ENCODE measurements at places on chromosomes 2 and 18. TPM values are rescaled to one million over a fixed set of nuclear protein-coding genes. Genes with fewer than 3 reads are reported as not detected.

- no peak for DNase-seq
These were observed 293.0 kb upstream of the SPHKAP start for GRCh38 chr2:228474466-228474865.

DNA sequence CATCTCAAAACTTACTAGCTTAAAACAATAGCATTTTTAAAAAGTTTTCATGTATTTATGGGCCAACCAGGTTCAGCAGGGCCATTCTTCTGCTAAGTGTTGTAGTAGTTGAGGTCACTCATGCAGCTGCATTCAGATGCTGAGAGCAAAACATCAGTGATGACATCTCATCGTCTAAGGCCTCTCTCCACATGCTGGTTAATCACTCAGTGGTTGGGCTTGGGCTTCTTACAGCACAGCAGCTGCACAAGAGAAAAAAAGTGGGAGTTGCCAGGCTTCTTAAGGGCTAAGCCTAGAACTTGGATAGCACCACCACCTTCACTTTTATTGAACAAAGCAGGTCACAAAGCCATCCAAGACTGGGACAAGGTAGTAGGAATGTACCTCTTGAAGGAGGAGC lies 190.3 kb downstream of the IRS1 start:
- DNase-seq: no peak

DNA sequence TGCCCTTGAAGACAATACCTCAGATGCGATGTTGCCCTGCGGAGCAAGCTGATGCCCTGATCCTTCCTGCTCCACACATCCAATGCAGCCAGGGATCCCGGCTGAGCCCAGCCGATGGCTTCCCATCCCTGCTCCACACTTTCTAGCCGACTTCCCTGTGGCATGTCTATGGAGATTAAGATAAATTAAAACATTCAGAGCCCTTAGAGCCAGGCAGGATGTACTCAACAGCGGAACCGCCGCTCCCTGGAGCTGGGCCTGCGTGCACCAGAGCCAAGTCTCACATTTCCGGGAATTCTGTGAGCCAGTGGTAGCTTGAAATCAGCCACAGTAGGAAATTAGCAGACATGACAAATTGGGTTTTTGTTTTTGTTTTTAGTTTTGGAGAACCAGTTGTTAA lies 620.6 kb downstream of the GALR1 start:
- DNase-seq: no peak

The CDH20 gene
- not detected for total RNA-seq

GRCh38 chr2:32594573-32594972 lies 33.3 kb upstream of the TTC27 start:
- no peak for DNase-seq

DNA sequence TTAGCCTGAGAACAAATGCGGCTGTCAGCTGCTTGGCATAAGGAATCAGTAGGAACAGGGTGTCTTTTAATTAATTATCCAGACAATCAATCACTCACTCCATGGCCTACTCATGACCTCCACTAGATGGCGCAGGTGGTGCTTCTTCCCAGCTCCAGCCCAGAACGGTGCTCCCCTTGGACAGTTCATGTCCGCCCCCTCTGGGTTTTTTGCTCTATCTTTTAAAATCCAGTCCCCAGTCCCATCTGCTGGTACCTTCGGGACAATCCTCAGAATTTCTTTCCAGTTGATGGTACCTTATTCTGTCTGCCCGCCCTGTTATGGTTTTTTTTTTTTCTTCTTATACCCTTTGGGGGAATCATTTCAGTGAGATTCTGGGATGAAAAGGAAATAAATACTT lies 99.8 kb downstream of the CACNB4 start:
- peak; percentile 76 for DNase-seq

DNA sequence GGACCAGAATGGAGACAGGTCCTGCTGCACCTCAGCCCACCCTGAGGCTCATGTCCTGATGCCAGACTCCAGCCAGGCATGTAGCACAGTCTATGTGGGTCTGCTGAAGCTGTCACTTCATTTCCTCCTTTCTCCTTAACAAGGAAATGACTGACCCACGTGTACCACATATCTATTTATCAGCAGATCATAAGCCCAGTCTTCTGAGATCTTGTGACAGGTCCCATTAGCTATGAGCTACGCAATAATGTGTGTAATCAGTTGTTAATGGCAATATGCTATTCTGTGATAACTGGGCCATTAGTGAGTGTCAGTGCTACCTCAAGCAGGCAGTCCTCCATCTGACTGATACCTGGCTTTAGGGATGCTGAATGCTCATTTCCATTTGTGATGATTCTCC lies 615.3 kb downstream of the BCL11A start:
- DNase-seq: no peak

The UGT1A4 gene
- not detected for total RNA-seq

DNA sequence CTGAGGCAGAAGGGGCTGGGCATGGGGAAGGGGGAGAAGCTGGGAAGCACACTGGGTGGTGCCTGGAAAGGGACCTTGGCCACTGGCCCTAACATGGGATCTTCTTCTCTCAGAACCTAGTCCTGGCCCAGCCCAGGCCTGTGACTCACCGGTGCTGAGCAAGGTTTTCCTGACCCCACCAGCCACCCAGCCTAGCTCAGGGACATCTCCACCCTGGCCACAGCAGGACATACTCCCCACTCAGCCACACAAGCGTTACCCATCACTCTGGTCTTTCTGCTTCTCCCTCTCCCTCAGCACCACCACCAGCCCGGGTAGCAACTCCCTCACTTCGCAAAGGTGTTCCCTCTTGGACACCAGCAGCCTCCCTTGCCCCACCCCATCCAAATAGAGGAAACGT lies 22.8 kb downstream of the TNS1 start:
- no peak for DNase-seq

The CNDP1 gene
- not detected for total RNA-seq

The WNT6 gene
- total RNA-seq: not detected

DNA sequence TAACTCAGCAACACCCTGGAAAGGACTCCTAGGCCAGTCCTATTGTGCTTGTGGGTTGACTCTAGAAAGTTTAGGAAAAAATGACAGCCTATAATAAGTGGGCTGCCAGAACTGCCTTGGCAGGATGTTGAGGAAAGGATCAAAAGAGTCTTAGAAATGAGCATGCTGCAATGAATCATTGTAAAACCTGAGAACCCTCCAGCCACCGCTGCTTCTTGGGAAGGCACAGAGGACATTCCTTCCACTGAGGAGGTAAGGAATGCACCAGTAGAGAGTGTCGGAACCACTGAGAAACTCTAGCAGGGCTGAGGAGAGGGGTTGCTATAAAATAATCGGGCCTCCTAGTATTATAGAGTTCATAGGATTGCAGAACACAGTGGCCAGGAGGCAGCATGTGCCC lies 146.7 kb upstream of the SMIM21 start:
- no peak for DNase-seq

- DNase-seq: no peak
These were observed 42.3 kb upstream of the DOK6 start for GRCh38 chr18:69358212-69358895.

The ALK gene
- total RNA-seq: not detected

DNA sequence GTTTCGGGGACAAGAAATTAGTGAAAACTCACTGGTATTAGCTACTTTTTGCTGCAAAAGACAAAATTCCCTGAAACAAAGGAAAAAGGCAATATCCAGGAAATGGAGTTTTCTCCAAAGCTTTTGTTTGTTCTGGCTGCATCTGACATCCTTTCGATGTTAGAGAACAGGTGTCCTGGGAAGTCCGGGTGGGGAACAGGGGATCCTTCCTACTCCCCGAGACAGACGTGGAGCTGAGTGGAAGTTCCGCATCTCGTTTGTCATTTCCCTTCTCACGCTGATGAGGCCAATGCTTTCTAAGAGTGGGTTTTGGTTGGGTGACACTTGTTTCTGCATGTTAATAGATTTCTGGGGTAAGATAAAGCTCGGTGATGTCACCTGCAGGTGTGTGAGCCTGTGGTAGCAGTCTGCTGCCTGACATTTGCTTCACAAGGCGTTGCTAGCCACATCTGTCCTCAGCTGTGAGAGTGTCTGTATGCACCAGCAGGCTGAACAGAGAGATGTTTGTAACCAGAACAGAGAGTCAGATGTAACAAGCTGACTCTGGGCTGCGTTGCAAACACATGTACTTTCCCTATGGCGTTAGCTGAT lies 125.9 kb downstream of the ACOXL start:
- DNase-seq: no peak

Data from dermis blood vessel endothelial cell (primary cell).